ENCODE measurements at places on chromosomes 13 and 19. TPM values are rescaled to one million over a fixed set of nuclear protein-coding genes. Genes with fewer than 3 reads are reported as not detected.
A peak's percentile ranks its signal among the peaks of the same experiment; 100 is the strongest.

DNA sequence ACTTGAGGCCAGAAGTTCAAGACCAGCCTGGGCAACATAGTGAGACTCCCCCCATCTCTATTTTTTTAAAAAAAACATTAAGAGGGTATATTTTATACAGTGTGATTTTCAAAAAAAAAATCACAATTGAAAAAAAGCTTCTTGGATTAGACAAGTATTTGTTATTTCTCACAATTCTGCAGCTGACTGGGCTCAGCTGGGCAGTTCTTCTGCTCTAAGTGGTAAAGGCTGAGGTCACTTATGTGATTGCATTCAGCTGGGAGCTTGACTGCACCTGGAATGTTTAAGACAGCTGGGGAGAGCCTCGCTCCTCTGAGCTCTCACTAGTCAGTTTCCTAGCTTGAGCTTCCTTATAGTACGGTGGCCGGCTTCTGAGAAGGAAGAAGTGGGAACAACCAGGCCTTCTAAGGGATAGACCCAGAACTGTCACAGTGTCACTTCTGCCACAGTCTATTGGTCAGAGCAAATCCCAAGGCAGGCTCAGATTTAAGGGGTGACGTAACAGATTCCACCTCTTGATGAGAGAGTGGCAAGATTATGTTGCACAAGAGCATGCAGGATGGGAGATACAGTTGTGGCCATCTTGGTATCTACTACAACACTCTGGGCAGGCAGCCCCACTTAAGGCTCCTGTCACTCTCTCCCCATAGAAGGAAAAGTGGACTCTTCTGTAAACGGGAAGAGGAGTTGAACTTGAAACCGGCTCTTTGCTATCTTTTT, 19.7 kb upstream of the IRGC start:
- peaks cover 30% of the 10 kb centered on the region for H3K27me3 ChIP-seq
- H3K4me3 ChIP-seq: no peak overlapping the region
- H3K27ac ChIP-seq: no peak overlapping the region
- no peaks in the 10 kb centered on the region for H3K36me3 ChIP-seq
- no peak for DNase-seq
- no peaks in the 10 kb centered on the region for H3K4me1 ChIP-seq

DNA sequence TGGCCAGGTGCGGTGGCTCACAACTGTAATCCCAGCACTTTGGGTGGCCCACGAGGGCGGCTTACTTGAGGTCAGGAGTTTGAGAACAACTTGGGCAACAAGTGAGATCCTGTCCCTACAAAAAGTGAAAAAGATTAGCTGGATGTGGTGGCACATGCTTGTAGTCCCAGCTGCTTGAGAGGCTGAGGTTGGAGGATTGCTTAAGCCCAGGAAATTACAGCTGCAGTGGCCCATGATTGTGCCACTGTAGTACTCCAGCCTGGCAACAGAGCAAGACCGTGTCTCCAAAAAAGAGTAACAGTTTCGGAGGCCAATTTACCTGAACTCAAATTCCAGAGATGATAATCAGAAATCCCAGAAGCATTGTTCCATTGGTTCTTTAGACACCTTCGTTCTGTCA, 4.4 kb downstream of the ZNF473 start:
- H3K27ac ChIP-seq: no peak overlapping the region
- DNase-seq: no peak
- no peak overlapping the region for H3K4me3 ChIP-seq
- H3K4me1 ChIP-seq: peaks cover 20% of the 10 kb centered on the region
- no peaks in the 10 kb centered on the region for H3K27me3 ChIP-seq

TMEM238 gene
- 23.2 TPM for total RNA-seq

DNA sequence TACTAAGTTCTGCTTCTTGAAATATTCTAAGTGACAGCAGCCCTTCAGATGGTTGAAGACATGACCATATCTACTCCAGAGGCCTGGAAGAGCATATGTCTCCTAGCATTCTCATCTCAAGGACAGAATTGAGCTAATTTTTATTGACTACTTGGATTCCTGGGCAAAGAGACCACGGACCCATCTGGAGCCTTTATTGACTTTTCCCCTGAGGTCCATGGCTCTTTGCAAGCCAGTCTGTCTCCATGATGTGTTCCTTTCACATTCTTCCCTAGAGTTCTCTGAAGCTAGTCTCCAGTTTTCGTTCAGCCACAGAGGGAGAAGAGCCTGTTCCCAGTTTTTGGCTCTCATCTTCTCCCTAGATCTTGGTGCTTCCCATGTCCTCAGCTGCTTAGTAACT, 202.7 kb downstream of the PCCA start:
- no peak overlapping the region for H3K4me3 ChIP-seq
- no peaks in the 10 kb centered on the region for H3K27me3 ChIP-seq
- no peak overlapping the region for H3K27ac ChIP-seq
- no peaks in the 10 kb centered on the region for H3K4me1 ChIP-seq
- DNase-seq: no peak

DNA sequence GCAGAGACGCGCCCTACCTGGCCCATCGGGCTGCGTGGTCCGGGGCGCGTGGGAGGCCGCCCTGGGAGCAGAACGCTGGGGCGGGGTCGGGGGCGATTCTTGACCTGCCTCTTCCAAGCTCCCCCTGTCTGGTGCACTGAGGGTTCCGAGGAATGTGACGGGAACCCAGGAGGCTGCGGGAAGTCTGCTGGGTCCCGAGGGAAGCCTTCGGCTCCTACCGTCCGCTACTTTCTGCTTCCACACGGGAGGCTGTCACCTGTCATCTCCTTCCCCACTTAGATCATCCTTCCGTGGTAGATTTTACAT, 781 bp upstream of the SPRYD7 start:
- no peak for DNase-seq
- H3K27ac ChIP-seq: peak overlapping the region; percentile 4
- H3K36me3 ChIP-seq: no peaks in the 10 kb centered on the region
- peaks cover 14% of the 10 kb centered on the region for H3K4me1 ChIP-seq
- H3K27me3 ChIP-seq: no peaks in the 10 kb centered on the region

CGB1 gene
- total RNA-seq: not detected

- no peaks in the 10 kb centered on the region for H3K4me1 ChIP-seq
- H3K4me3 ChIP-seq: no peak overlapping the region
- peaks cover 38% of the 10 kb centered on the region for H3K27me3 ChIP-seq
- H3K27ac ChIP-seq: no peak overlapping the region
- H3K36me3 ChIP-seq: no peaks in the 10 kb centered on the region
Observed at GRCh38 chr19:40502647-40503319, 36.0 kb downstream of the SPTBN4 start.

RFPL4A gene
- total RNA-seq: not detected

WDR88 gene
- 0.20 TPM for total RNA-seq

DNA sequence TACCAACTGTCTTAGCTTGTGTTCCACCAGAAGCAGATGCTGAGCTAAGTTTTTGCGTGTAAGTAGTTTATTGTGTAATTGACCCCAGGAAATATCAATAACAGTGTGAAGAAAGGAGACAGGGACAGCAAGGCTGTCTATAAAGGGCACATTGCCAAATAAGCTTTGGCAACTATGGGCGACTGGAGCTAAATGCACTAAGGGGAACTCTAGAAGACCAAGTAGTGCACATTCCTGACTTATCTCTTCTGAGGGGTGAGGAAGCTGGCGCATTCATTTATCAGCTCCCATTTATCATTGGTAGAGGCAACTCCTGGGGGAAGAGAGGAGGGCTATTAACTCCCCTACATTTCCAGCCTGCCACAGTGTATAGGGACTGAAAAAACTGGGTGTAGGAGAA, 135.0 kb downstream of the DLEU7 start:
- H3K4me1 ChIP-seq: peaks cover 6% of the 10 kb centered on the region
- H3K27me3 ChIP-seq: no peaks in the 10 kb centered on the region
- no peak for DNase-seq
- no peaks in the 10 kb centered on the region for H3K36me3 ChIP-seq

- no peak overlapping the region for H3K27ac ChIP-seq
- H3K27me3 ChIP-seq: no peaks in the 10 kb centered on the region
- no peaks in the 10 kb centered on the region for H3K4me1 ChIP-seq
- no peak overlapping the region for H3K4me3 ChIP-seq
- no peaks in the 10 kb centered on the region for H3K36me3 ChIP-seq
- DNase-seq: no peak
Observed at GRCh38 chr13:96860882-96861281, 133.4 kb downstream of the OXGR1 start.

DCT gene
- total RNA-seq: 0.25 TPM

DNA sequence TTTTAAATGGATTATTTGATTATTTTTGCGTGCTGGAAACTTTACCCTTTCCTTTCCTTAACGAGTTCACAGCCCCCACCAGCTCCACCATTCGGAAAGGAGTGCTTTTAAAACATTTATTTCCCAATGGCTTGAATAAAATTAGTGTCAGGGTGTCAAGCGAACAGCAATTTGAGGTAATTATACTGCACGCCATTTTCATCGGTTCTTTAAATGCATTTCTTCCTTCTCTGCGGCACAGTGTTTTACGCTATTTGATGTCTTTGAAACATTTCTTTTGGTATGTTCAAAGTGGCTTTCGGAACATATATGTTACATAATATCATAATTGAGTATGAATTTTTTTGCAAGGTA, 309 bp upstream of the SLITRK1 start:
- no peaks in the 10 kb centered on the region for H3K36me3 ChIP-seq
- no peak overlapping the region for H3K27ac ChIP-seq
- H3K4me3 ChIP-seq: no peak overlapping the region
- peaks cover 26% of the 10 kb centered on the region for H3K27me3 ChIP-seq

- H3K27ac ChIP-seq: no peak overlapping the region
- no peak for DNase-seq
- H3K36me3 ChIP-seq: peaks cover 8% of the 10 kb centered on the region
- no peaks in the 10 kb centered on the region for H3K4me1 ChIP-seq
Observed at GRCh38 chr19:9658769-9659168, 16.1 kb downstream of the ZNF562 start.

FOSB gene
- 6.7 TPM for total RNA-seq

GRCh38 chr19:15299568-15300409, 32.5 kb downstream of the BRD4 start:
- H3K27ac ChIP-seq: no peak overlapping the region
- H3K27me3 ChIP-seq: no peaks in the 10 kb centered on the region
- no peak overlapping the region for H3K4me3 ChIP-seq
- H3K36me3 ChIP-seq: no peaks in the 10 kb centered on the region

ZNF566 gene
- total RNA-seq: 18.9 TPM

DNA sequence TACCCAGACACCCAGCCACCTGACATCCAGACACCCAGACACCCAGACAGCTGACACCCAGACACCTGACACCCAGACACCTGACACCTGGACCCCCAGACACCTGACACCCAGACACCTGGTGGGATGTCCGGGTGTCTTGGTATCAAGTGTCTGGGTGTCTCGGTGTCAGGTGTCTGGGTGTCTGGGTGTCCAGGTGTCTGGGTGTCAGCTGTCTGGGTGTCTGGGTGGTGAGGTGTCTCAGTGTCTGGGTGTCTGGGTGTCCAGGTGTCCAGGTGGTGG, 18.6 kb downstream of the C19orf12 start:
- peaks cover 25% of the 10 kb centered on the region for H3K4me1 ChIP-seq
- H3K4me3 ChIP-seq: no peak overlapping the region
- peaks cover 2% of the 10 kb centered on the region for H3K36me3 ChIP-seq
- H3K27me3 ChIP-seq: no peaks in the 10 kb centered on the region
- H3K27ac ChIP-seq: no peak overlapping the region
- no peak for DNase-seq

DNA sequence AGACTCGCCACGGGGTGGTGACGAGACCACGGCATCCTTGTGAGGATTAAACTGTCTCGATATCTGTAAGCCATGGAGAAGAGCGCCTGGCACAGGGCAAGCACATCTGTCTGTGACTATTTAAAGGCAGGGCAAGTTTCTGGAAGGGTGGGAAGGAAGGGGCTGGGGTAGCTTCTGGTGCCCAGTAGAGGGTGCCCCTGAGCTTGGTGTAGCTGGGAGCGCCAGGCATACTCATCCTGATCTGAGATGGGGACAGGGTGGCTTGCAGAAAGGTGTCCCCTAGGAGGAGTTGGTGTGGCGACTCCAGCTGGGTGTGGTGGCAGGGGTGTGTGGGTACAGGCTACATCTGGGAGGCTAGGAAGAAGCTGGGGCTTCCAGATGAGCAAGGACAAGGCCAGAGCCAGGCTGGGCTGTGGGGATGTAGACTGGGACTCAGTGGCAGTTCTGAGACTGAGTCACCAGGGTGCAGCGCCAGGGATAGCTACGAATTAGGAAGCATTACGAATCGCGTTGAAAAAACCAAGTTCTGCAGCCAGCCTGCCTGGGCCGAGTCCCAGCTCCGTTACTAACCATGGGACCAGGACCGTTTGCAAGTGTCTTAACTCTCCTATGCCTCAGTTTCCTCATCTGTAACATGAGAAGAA, 23.1 kb upstream of the ASPDH start:
- no peaks in the 10 kb centered on the region for H3K4me1 ChIP-seq
- H3K27ac ChIP-seq: no peak overlapping the region
- no peaks in the 10 kb centered on the region for H3K36me3 ChIP-seq
- H3K4me3 ChIP-seq: no peak overlapping the region
- DNase-seq: no peak

- no peak for DNase-seq
- no peaks in the 10 kb centered on the region for H3K36me3 ChIP-seq
- no peak overlapping the region for H3K4me3 ChIP-seq
- no peaks in the 10 kb centered on the region for H3K27me3 ChIP-seq
Observed at GRCh38 chr13:78420814-78421213, 182.5 kb downstream of the POU4F1 start.

Data from T-cell (primary cell).